ENCODE measurements at places on chromosomes 4 and X. TPM values are rescaled to one million over a fixed set of nuclear protein-coding genes. Genes with fewer than 3 reads are reported as not detected.

The NDST4 gene
- not detected for total RNA-seq

The KIAA1210 gene
- total RNA-seq, result not detected

The PPP4R3C gene
- not detected for total RNA-seq

The MECP2 gene
- 34.7 TPM for total RNA-seq

The STOX2 gene
- total RNA-seq, result 0.22 TPM

The MTHFD2L gene
- total RNA-seq, result 43.9 TPM

The ABCG2 gene
- total RNA-seq, result 7.0 TPM

The ADGRG2 gene
- not detected for total RNA-seq

Data from thoracic aorta endothelial cell (primary cell).